ENCODE measurements at places on chromosomes 5 and 9. TPM values are rescaled to one million over a fixed set of nuclear protein-coding genes. Genes with fewer than 3 reads are reported as not detected.

DNA sequence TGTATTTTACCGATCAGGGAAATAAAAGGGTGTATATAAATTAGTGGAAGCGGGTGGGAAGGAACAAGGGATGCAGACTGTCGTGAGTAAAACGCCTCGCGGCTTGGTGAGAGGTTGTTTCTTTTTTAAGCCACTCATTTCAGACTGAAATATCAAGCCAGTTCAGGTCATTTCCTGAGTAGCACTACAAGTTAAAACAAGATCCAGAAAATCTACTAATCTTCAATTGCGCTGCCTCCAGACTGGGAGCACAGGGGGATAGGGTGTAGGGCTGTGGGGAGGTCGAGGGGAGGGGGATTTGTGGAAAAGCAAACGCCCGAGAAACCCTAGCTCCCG lies 140.8 kb downstream of the TSSK1B start:
- no peaks in the 10 kb centered on the region for H3K36me3 ChIP-seq
- H3K4me1 ChIP-seq: peaks cover 20% of the 10 kb centered on the region
- H3K4me3 ChIP-seq: peak overlapping the region; percentile 68
- no peak overlapping the region for H3K27ac ChIP-seq

DNA sequence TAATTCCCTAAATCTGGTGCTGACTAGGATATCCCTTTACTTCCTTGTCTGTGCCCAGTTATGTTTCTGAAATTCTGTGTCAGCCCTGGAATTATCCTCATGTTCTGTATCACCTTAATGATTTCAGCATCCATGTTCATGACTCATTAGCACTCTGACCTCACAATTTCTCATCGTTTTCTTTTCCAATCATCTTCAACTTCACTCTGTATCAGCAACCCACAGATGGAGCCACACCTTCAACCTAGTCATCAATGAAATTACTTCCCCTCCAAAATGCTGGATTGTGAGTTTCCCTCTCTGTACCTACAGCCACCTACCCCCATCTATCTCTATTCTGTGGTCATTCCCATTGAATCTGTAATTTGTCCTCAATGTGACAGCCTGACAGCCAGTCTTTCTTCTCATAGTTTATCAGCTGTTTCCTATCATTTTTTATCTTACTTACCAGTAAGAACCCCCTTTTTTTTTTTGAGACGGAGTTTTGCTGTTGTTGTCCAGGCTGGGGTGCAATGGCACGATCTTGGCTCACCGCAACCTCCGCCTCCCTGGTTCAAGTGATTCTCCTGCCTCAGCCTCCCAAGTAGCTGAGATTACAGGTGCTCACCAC lies 3.1 kb upstream of the IL6ST start:
- H3K36me3 ChIP-seq: no peaks in the 10 kb centered on the region
- no peaks in the 10 kb centered on the region for H3K27me3 ChIP-seq
- H3K4me1 ChIP-seq: peaks cover 37% of the 10 kb centered on the region
- H3K4me3 ChIP-seq: no peak overlapping the region
- peak; percentile 14 for DNase-seq

- peaks cover 14% of the 10 kb centered on the region for H3K4me1 ChIP-seq
- DNase-seq: peak; percentile 8
- H3K4me3 ChIP-seq: peak overlapping the region; percentile 7
- H3K36me3 ChIP-seq: no peaks in the 10 kb centered on the region
- peaks cover 44% of the 10 kb centered on the region for H3K27me3 ChIP-seq
Observed at GRCh38 chr5:138240650-138241385, 27.7 kb upstream of the CDC23 start.

DNA sequence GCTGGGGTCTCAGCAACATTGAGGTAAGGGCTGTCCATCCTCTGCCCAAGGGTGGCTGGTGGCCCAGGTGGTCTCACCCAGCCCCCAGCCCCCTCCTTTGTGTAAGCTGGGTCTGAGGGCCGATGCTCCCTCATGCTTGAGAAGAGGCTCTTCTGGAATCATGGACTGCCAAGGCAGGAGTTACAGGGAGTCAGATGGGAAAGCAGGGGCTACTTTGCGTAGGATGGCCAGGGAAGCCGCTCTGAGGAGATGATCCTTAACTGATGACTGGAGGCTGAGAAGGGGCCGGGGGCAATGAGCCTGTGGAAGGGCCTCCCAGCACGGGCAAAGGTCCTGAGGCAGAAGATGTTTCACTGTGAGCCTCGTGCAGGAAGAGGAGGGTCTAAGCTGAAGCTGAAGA lies 23.7 kb downstream of the NKX2-5 start:
- H3K4me3 ChIP-seq: no peak overlapping the region
- H3K27ac ChIP-seq: no peak overlapping the region
- no peaks in the 10 kb centered on the region for H3K4me1 ChIP-seq
- DNase-seq: no peak

DNA sequence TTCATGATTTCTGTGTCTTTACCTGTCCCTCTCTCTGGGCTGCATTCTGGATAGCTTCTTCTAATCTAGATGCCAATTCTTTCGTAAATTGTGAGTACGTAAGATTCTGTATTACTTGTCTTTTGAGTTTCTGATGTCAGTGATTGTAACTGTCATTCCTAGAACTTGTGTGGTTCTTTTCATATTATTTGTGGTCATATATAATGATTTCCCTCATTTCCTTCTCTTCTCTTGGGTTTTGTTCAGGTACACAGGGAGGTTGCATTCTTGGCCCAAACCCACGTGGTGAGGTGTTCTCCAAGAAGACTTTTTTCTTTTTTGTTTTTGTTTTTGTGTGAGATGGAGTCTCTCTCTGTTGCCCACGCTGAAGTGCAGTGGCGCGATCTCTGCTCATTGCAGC lies 13.8 kb downstream of the UGCG start:
- no peak for DNase-seq
- H3K4me1 ChIP-seq: peaks cover 94% of the 10 kb centered on the region
- H3K4me3 ChIP-seq: peak overlapping the region; percentile 27
- no peaks in the 10 kb centered on the region for H3K27me3 ChIP-seq
- H3K27ac ChIP-seq: peak overlapping the region; percentile 19
- peaks cover 3% of the 10 kb centered on the region for H3K36me3 ChIP-seq

- no peak overlapping the region for H3K27ac ChIP-seq
- H3K4me3 ChIP-seq: no peak overlapping the region
- H3K36me3 ChIP-seq: no peaks in the 10 kb centered on the region
- H3K4me1 ChIP-seq: no peaks in the 10 kb centered on the region
Observed at GRCh38 chr9:18502546-18502945, 28.6 kb downstream of the ADAMTSL1 start.

PLPP7 gene
- total RNA-seq: 0.31 TPM

DNA sequence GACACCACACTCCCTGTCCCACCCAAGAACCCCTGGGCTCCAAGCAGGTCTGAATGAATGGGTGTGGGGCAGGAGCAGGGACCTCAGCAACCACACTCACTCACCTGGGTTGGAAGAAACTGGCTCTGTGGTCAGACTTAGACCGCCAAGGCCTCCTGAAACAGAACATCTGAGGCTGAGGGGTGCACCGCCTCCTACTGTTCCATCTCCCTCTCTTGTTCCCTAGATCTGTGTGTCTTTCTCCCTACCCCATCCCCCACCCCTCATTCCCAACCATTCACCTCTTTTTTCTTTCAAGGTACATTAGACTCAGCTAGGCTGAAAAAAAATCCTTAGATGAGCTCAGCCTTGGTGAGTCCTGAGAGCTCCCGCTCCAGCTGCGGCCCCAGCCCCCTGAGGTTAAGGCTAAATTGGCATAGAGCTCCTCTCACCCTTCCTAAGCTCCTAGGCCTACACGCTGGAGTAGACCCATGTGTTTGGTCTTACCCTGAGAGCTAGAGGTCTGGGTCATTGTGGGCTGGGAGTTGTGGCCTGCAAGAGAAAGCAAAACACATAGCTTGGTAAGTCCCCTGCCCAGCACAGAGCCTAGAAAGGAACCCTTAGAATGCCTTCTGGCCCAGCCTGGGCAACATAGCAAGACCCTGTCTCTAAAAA lies 4.8 kb downstream of the ECSCR start:
- H3K4me3 ChIP-seq: peak overlapping the region; percentile 63
- H3K36me3 ChIP-seq: no peaks in the 10 kb centered on the region
- DNase-seq: peak; percentile 73
- peaks cover 82% of the 10 kb centered on the region for H3K4me1 ChIP-seq
- H3K27ac ChIP-seq: peak overlapping the region; percentile 70

RASEF gene
- not detected for total RNA-seq

DNA sequence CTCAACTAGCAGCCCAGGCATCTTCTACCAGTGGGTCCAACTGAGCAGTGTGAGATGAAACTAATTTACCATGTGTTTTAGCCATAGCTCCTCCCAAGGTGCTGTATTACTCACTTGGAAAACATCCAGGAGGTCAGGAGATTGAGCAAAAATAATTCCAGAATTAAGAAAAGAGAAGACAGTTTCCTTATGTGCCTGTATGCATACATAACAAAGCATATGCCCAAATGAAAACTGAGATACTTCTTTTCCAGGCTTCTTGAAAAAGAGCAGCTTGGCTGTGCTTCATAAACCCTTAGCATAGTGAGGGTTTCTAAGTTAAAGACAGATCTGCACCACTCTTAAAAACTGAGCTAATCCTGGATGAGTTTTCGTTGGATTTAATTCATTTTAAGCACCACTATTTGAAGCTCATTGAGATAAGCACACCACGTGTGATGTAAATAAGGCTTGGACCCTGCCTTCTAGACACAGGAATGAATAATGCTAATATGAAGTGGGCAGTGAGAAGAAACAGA lies 119.4 kb downstream of the ADAMTS12 start:
- H3K4me1 ChIP-seq: no peaks in the 10 kb centered on the region
- no peak for DNase-seq
- H3K27me3 ChIP-seq: no peaks in the 10 kb centered on the region
- H3K4me3 ChIP-seq: no peak overlapping the region

- DNase-seq: no peak
- no peaks in the 10 kb centered on the region for H3K4me1 ChIP-seq
- H3K27ac ChIP-seq: no peak overlapping the region
- no peak overlapping the region for H3K4me3 ChIP-seq
Observed at GRCh38 chr9:85430659-85431338, 311.0 kb downstream of the AGTPBP1 start.

GRCh38 chr5:44329716-44330115 lies 59.5 kb downstream of the FGF10 start:
- H3K4me3 ChIP-seq: no peak overlapping the region
- no peaks in the 10 kb centered on the region for H3K36me3 ChIP-seq
- DNase-seq: no peak
- H3K4me1 ChIP-seq: no peaks in the 10 kb centered on the region
- H3K27ac ChIP-seq: no peak overlapping the region

GRCh38 chr5:40694433-40694832 lies 14.7 kb downstream of the PTGER4 start:
- H3K4me3 ChIP-seq: no peak overlapping the region
- H3K4me1 ChIP-seq: peaks cover 37% of the 10 kb centered on the region
- peak overlapping the region; percentile 44 for H3K27ac ChIP-seq
- DNase-seq: no peak

DNA sequence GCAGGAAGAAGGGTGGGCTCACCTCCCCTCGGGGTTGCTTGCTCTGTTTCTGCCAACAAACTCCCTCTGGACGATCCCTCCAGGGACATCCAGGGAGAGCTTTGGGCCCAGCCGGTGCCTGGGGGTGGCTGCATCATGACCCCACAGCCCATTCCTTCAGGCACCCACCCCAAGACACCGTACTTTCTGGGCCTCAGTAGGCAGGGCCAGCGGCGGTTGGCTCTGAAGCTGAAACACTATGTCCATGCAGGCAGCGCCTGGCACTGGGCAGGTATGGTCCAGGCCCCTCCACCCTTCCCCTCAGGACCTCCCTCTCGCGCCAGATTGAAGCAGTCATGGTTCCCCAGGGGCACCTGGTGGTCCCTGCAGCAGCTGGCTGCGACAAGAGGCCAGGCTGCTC lies 18.5 kb upstream of the SUSD3 start:
- no peak overlapping the region for H3K27ac ChIP-seq
- DNase-seq: no peak
- H3K4me1 ChIP-seq: peaks cover 59% of the 10 kb centered on the region
- H3K36me3 ChIP-seq: no peaks in the 10 kb centered on the region
- H3K4me3 ChIP-seq: no peak overlapping the region
- no peaks in the 10 kb centered on the region for H3K27me3 ChIP-seq

All from activated T-cell treated with anti-CD3 and anti-CD28 coated beads, Interleukin-2, amount 50 U/mL, for 72 hours (primary cell).